Activated CD4-positive, CD25-positive, alpha-beta regulatory T cell (primary cell): ENCODE measurements at places on chromosomes 6 and 20.

DNA sequence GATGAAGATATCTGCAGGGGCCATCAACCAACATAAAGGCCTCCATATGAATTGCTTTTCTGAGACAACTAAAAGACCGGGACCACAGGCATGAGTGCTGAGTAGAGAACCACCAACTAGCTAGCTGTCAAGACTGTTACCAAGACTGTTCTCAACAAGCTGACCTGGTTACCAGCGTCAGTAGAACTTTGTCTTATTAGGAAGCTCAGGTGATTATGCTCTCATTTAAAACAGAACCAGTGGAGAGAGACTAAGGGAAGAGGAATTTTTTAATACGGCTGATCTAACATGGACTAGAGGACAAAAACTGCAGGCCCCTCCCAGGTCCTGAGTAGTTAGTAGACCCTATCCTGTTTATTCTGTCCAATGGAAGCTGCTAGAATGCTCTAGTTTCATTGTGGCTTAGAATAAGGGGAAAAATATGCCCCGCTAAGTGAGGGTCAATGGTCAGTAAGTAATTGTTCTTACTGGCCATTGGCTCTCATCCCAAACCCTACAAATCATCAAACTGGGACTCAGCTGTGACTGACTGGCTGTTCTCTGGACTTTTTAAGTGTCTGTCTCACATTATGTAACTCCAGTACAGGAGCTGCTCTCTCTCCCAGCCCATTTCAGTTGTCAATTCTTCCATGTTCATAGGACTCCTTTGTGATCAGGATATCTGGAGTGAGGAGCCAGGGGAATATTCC, 3.8 kb upstream of the DYNLRB1 start:
- no peak for DNase-seq

DNA sequence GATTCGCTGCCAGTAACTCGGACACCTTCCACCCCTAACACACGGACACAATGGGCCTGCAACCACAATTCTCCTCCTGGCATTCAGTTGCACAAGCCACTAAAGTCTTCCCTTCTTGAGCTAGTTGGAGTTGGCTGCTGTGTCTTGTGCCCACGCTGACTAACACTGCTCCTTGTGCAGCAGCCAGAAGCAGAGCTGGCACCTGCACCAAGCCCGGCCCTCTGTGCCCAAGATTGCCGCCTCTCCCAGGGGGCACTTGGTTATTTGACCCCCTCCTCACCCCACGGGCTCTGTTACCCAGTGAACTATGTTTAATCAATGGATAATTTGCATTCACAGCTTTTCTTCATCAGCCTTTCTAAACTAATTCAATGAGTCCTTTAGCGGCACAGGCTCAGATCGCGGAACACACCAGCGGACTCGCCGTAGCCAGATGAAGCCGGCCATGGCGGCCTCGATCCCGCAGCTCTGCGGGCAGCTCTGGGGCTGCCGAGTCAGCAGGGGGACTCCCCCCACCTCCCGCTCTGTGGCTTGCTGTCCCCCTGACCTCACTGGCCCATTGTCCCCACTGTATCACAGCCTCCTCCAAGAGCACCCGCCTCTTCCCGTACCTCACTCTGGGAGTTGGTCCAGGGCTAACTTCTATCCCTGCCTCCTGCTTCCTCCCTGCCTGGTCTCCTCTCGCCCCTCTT, 94.8 kb upstream of the AFDN start:
- DNase-seq: no peak

- no peak for DNase-seq
Measured at GRCh38 chr6:167151648-167152047, 6.1 kb downstream of the GPR31 start.

DNA sequence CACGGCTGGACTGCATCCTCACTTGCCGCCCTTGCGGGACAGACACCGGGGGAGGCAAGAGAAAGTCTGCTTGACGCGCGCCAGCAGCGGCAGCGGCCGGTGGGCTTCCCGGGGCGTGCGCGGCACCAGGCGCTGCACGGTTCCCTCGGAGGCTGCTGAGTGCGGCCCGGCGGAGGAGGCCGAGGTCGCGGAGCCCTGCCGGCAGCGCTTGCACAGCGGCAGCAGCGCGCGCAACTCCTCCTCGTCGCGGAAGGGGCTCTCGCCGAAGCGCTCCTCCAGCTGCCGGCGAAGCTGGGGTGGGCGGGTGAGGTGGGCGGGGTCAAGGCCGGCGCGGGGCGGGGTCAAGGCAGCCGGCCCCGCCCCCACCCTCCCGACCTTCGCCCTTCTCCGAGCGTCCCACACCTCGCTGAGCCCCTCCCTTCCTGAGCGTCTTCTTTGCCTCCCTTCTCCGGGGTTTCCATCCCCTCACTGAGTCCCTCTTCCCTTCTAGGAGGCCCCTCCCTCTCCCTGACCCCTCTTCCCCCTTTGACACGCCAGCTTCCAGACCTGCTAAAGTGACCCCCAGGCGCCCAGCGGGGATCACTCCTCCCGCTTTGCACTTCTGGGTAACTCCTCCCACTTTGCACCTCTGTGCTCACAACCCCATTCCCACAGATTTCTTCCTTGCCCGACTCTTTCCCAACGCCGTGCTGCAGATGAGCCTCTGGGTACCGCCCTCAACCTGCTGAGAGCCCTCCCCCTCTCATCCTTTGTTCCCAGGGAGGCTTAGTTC, 8.8 kb downstream of the DUSP15 start:
- DNase-seq: peak; percentile 27

GRCh38 chr6:157865249-157865648, 42.2 kb downstream of the SNX9 start:
- DNase-seq: no peak

DNA sequence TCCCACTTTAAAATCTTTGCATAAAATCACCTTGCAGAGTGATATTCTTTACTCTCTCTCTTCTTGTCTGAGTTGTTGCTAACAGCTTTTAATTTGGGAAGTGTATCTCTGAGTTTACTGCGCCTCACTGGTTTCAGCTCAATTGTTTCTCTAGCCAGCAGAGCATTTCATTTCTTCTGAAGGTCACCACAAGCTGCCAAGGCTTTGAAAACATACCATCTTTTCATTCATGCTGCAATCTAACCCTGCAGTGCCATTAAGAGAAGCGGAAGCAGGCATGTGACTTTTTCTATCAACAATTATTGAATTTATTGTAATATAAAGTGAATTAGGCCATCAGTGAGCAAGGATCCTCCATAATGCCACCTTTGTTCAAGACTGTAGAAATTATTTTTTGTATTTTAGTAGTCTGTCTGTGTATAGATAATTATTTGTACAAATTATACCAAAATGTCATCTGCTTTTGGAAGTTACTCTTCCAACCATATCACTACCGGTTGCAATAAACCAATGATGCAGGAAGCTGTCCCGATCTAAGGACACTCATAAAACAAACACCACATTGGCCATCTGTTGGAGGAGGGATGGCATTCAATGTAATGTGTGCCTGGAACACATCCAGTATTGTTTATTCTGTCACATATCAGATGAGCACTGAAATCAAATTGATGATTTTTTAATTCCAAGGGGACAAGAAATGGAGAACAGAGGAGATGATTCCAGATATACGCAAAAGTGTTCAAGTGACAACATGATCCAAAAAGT, 26.8 kb downstream of the HS3ST5 start:
- DNase-seq: no peak

GRCh38 chr20:12327205-12327604, 409.5 kb downstream of the BTBD3 start:
- DNase-seq: no peak

- DNase-seq: peak; percentile 27
Measured at GRCh38 chr20:3889489-3890397, 556 bp downstream of the PANK2 start.

- no peak for DNase-seq
Measured at GRCh38 chr20:24531631-24532419, 62.4 kb downstream of the SYNDIG1 start.

GRCh38 chr6:91240878-91241603, 654.2 kb upstream of the MAP3K7 start:
- DNase-seq: no peak

- DNase-seq: no peak
Measured at GRCh38 chr6:130041594-130041993, 23.2 kb downstream of the L3MBTL3 start.

GRCh38 chr6:12275107-12275506, 15.1 kb upstream of the EDN1 start:
- DNase-seq: no peak

- DNase-seq: no peak
Measured at GRCh38 chr6:43979525-43979924, 147.7 kb downstream of the MRPL14 start.

DNA sequence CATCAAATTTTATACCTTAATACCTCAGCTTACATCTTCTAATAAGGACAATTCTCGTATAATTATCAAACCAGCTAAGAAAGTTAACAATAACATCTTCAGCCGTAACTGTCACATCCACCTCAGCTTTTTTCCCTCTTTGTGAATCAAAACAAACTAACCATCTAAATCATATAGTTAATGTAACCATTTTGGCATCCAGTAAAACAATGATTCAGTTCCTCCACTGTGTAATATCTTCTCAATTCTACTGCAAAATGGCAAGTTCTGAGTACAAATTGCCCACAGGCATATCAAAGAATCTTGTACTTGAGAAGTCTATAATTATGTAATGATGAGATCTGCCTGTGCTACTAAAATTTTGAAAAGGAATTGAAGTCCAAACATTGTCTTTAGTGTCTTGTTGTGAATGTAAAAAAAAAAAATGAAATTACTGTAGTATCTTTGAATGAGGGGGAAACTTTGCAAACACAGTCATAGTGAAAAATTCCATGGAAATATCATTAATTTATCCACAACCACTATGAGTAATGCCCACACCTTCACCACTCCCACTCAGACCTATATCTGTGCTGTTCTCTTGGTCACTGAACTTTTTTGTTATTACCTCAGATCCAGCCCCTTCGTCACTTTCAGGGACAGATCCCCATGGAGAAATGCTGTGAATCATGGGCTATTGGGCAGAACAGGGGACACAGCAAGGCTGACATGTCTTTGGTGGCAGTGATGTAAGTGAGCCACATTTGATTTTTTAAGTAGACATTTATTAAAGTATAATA, 178.6 kb upstream of the RAB32 start:
- DNase-seq: no peak

GRCh38 chr20:41027872-41028358, 707 bp upstream of the TOP1 start:
- no peak for DNase-seq

GRCh38 chr20:62840244-62841197, 21.1 kb downstream of the TCFL5 start:
- no peak for DNase-seq

- DNase-seq: no peak
Measured at GRCh38 chr6:28206928-28207509, 18.1 kb upstream of the ZSCAN9 start.

GRCh38 chr20:8021541-8022269, 2.1 kb upstream of the TMX4 start:
- no peak for DNase-seq

- no peak for DNase-seq
Measured at GRCh38 chr6:145096846-145097245, 638.5 kb downstream of the EPM2A start.

DNA sequence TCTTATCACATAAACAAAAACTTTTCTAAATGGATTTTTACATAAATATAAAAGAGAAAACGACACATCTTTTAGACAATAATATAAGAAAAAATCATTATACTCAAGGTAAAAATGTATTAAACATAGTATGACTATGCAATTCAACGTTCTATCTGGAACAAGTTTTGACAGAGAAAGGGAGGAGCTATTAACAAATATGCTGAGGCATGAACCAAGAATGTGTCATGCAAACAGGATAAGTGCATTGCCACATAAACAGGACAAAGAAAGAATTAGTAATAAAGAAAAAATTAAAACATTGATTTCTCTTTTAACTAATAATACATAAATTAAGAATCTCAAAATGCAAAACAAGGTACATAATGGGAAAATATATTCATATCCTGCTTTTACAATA, 1353.4 kb upstream of the GJE1 start:
- DNase-seq: no peak

DNA sequence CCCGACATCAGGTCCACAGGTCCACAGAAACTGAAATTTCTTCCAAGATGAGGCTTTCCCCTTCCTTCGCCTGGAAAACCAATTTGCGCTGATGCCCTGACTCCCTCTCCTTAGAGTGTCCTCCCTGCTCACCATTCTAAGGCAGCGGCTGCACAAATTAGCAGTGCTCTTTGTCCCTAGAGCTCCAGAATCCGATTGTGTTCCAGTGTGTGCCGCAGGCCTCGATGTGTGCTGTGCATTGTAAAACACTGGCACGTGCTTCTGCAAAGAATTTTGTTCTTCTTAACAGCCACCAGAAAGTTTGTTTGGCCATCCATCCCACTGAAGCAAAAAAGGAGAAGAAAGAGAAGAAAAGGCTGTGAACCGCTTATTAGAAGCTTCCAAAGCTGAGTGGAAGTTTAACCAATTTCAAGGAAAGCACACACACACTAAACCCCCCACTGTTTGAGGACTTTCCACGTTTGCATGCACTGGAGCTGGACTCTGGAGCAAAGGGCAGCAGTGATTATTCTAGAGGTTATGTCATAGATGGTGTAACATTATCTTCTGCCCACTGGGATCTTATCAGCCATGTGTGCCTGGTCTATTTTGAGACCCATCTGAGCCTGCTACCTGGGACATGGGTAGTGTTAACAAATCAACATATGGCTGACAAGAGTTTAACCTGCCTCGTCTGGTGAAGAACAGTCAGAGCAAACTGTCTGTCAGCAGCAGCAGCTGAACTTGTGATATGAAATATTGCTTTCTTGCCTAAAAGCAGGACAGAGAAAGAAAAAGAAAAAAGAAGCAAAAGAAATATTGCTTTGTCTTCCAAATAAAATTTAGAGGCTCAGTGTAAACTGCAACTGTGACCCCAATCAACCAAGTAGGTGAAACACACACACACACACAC, 64.9 kb upstream of the RREB1 start:
- DNase-seq: no peak

- no peak for DNase-seq
Measured at GRCh38 chr20:1894471-1894950, 696 bp upstream of the SIRPA start.

DNA sequence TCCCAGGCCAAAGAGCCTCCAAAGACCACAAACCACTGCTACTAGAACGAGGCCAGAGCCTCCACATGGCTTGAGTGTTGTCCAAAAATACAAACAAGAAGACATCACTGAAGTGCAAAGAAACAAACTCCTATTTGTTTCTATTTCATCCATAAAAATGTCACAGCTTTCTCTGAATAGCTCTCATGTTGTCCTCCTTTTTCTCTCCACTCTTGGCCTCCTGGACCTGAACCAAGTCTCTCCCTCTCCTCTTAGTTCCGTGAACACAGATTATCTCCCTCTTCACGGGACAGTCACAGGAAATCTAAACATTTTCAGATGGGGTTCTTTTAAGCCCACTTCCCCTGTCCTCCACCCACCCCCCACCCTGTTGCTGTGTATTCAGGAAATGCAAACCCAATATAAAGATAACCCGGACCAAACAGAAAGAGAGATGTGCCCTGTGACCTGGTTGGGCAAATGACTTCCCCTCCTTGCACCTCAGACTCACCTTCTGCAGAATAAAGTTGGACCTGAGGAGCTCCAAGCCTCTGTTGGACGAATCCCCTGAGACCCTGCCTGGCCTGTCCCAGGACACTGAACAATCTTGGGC, 75.8 kb upstream of the MRPS10 start:
- DNase-seq: no peak
